ENCODE measurements at places on chromosomes 5 and 9.

GRCh38 chr5:75568202-75568601, 43.1 kb upstream of the ANKDD1B start:
- no peak for DNase-seq

GRCh38 chr5:135650081-135650480, 71.3 kb upstream of the CXCL14 start:
- DNase-seq = no peak

DNA sequence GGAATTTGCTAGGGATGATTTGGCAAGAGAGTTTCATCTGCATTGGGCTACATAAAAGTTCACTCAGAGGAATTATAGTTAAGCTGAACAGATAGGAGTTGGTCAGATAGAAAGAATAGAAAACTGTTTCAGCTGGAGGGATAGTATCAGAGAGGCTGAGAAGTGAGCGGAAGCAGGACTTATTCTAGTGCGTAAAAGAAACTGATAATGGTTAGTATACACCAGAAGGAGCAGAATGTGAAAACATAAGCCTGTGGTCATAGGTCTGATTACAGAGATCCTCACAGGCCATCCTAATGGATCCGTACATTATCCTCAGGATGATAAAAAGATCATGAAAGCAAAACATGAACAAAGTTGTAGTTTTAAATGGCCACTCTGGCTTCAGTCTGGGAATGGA, 585.2 kb downstream of the BRINP1 start:
- no peak for DNase-seq

GRCh38 chr9:29241320-29241719, 1668.0 kb upstream of the C9orf72 start:
- DNase-seq = no peak

- no peak for DNase-seq
Observed at GRCh38 chr5:52560366-52560765, 227.3 kb upstream of the ITGA1 start.

GRCh38 chr9:38058452-38059232, 10.4 kb downstream of the SHB start:
- DNase-seq = no peak

DNA sequence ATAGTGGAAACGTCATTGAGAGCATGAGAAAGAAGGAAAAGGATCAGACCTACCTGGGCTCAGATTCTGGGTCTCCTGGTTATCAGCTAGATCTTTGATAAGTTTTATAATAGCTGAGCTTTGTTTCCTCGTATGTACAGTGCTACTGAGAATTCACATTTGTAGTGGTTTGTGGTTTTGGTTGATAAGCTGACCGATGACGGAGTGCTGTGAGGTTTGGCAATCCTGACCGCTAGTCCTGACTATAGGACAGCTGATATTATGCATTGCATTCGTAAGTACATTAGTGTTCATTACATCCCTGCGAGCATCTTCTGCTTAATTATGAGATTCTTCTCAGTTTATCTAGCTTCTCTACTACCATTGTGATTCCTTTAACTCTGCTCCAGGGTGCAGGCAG, 190.7 kb upstream of the SLC27A6 start:
- no peak for DNase-seq

DNA sequence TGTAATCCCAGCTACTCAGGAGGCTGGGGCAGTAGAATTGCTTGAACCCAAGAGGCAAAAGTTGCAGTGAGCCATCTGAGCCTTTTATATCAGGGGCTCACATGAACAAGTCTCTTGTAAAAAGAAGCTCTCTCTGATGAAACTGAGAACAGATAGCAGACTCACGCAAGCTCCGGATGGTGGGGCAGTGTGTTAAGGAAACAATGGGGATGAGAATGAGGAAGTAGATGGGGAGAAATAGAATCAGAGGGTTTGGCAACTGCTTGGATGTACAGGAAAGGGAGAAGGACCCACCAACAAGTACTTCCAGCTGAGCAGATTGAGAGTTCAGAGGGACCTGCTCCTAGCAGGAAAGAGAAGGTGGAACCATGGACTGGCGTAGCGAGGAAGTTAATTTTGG, 18.6 kb downstream of the TMEM252 start:
- no peak for DNase-seq

GRCh38 chr9:27701587-27701986, 128.3 kb upstream of the C9orf72 start:
- DNase-seq = no peak

DNA sequence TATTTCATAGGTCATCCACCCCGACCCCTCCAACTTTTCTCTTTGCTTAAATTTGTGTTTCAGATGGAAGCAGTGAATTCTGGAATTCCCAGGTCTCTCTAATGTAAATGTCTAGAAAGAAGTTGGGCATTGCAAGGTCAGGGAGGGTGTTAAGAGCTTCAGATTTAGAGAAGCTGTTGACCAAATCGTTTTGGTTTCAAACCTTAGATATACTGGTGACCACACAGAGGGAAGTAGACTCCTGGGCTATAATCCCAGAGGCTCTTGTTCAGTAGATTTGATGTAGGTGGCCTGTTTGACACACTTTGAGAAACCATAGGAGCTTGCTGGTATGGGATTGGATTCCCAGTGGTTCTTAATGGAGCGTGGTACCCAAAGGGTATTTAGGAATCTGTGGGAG, 137.3 kb upstream of the KLF9 start:
- DNase-seq = no peak

DNA sequence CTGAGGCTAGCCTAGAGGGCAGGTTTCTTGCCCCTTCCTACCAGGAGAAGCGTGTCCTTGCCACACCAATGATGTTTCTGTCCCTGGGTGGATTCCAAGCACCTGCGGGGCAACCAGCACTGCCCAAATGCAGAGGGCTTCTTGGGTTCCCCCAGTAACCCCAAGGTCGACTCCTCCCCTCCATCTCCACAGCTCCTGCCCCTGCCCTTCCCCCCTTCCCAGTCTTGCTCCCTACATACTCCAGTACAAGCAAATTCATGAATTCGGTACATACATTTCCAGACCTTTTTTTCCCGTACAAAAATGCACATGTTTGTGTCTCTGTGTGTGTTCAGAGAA, 12.8 kb upstream of the JADE2 start:
- no peak for DNase-seq

- DNase-seq = no peak
Observed at GRCh38 chr5:169626779-169627178, 10.3 kb upstream of the DOCK2 start.

- no peak for DNase-seq
Observed at GRCh38 chr5:156920042-156920860, 42.8 kb downstream of the TIMD4 start.

Data from stimulated activated CD8-positive, alpha-beta memory T cell treated with anti-CD3 and anti-CD28 coated beads, Interleukin-12 subunit alpha, Interleukin-12 subunit beta, amount 100 ng/mL, for 1 hour (primary cell).